ENCODE measurements at places on chromosomes 6 and 20.

- no peak for DNase-seq
These were observed 46.9 kb downstream of the SOD2 start for GRCh38 chr6:159646116-159646515.

- no peak for DNase-seq
These were observed 51.7 kb downstream of the PDE10A start for GRCh38 chr6:165611294-165611693.

DNA sequence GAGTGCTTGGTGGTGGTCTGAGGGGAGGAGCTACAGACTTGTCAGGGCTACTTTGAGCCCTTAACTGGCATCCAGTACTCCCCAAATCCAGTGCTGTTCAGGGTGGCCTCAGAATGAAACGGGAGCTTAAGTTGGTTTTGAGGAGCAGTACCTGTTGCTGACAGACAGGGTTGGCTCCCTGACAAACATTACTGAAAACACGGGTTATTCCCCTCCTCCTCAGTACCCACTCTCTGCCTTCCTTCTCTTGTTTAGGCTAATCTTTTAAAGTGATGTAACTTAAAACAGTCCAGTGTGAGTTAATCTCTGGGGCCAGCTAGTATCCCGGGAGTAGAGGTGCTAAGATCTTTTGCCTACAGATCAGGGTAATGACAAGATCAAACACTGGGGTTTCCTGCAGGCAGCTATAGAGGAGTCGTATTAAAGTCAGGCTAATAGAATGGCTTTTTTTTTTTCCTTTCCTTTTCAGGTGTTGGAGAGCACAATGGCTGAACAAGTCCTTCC, 3.7 kb downstream of the TNFAIP3 start:
- peak; percentile 32 for DNase-seq

- DNase-seq = no peak
These were observed 38.3 kb downstream of the MRS2 start for GRCh38 chr6:24440897-24441598.

DNA sequence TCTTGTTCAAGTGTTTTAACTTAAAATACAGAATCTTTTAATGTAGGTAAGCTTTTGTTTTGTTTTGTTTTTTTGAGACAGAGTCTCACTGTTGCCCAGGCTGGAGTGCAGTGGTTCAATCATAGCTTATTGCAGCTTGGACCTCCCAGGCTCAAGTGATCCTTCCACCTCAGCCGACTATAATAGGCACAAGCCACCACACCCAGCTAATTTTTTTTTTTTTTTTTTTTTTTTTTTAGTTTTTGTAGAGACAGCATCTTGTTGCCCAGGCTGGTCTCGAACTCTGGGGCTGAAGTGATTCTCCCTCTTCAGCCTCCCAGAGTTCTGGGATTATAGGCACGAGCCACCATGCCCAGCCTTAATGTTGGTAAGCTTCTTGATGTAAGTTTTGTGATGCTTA, 3.3 kb downstream of the EFHC1 start:
- no peak for DNase-seq

DNA sequence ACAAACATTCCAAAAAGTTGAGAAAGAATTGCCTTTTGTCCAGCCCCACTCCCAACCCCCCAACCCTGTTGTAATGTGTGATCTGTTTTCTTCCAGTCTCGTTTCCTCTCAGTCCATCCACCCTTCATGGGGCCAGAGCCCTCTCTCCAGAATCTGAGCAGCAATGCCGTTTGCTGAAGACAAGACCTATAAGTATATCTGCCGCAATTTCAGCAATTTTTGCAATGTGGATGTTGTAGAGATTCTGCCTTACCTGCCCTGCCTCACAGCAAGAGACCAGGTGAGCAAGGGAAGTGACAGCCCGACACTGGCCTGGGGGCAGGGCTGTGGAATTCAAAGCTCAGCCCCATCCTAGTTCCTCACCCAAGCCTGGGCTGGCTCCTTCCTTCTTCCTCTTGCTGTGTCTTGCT, 7.8 kb downstream of the MAVS start:
- DNase-seq = no peak

DNA sequence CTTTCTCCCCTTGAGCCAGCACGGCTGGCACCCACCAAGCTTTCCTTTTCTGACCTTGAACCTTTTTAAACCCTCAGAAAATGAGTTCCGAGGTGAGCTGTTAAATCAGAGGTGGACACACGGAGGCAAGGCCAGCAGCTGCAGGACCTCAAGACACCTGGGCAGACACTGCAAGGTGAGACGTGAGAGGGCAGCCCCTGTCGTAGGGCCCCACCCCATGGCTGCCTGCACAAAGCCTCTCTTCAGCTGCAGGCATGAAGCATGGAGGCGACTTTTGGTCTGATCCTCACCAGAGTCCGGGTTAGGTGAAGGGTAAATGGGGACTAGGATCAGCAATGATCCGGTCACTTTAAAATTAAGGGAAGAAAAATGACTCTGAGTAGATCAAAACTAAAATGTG, 25.7 kb downstream of the MYT1 start:
- DNase-seq = no peak

DNA sequence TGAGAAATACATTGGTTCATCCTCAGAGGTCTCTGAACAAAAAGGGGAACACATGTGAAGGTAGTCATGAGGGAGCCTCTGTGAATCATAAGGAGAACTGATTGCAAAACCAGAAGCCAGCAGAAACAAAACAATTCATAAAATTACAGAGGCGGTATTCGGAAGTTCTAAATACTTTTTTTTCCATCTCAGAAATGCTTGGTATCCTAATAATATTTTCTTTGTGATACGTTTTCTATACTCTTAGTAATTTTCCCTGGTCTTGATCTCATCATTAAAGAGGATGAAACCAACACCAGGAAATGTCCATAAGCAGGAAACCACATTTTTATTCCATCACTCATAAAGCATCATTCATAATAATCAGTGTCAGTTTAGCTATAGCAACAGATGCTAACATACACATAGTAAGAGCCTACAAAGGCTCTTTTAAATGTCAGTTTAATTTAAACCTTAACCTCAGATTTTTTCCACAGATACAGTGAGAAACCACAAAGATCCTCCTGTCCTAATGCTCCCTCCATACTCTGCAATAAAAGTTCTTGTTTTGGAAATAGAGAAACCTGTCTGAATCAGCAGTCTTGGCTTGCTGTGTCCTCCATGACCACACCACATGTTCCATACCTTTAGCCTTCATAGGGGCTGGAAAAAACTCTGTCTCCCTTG, 29.2 kb downstream of the SGK1 start:
- DNase-seq = no peak

DNA sequence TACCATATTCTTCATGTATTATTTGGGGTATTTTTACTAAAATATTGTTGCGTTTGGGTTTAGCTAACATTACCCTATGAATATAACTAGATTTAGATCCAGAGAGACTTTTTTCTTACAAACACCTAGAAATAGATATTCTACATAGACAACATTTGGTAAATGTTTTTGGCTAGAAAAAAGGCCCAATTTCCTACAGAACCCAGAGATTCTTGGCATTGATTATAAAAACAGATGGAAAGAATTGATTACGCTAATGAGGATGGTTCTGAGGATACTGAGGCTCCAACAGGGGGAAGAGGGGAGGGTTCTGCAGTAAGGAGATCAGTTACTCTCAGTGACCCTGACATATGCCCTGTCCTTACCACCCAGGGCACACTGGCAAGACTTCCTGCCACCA, 123.2 kb downstream of the IPCEF1 start:
- no peak for DNase-seq

- DNase-seq = no peak
These were observed 181.3 kb downstream of the KIF6 start for GRCh38 chr6:39543950-39544349.

Measured in stimulated activated naive CD4-positive, alpha-beta T cell (primary cell).